ENCODE measurements at places on chromosomes 4 and X.

DNA sequence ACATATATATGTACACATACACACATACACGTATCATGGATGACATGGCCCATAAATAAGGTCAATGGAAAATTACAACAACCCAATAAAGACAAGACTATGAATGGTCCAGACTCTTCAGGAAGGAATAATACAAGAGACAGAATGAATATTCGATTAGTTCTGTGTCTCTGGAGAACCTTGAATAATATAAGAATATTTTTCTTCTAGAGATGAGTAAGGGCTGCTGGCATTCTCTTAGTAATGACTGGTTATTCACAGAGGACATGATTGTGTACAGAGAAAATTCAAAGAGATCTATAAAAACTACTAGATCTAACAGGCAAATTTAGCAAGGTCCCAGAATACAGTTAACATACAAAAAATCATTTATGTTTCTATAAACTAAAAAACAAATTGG, 23.3 kb downstream of the SPIN4 start:
- no peak for DNase-seq

- peak; percentile 32 for DNase-seq
Observed at GRCh38 chrX:67545893-67546495, 2.2 kb downstream of the AR start.

DNA sequence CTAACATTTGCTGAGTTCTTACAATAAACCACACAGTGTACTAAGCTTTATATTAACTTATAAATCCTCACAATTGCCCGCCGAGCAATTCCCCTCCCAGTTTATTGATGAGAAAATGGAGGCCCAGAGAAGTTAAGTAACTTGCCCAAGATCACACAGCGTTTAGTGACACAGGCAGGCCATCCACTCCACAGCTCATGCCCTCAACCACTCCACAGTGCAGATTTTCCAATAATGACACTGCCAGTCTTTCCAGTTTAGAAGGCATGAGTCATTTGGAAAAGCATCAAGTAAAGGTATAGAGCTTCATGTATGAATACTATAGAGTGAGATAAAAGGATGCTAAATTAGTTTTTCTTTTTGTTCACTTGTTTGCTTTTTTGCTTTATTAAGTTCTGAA, 208.5 kb downstream of the CAMK2D start:
- DNase-seq: no peak

GRCh38 chrX:129653971-129654651, 645 bp downstream of the APLN start:
- no peak for DNase-seq

DNA sequence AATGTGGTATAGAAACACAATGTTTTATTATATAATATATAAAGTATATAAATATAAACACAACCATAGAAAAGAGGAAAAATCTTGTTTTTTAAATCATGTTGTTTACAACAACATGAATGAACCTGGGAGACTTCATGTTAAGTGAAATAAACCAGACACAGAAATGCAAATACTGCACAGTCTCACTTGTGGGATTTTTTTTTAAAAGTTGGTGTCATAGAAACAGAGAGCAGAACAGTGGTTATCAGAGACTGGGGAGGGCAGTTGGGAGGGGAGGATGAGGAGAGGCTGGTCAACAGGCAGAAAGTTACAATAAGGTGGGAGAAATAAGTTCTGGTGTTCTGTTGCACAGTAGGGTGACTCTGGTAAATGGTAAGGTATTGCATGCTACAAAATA, 57.1 kb downstream of the FREM3 start:
- DNase-seq: no peak

- no peak for DNase-seq
Observed at GRCh38 chr4:54090804-54091623, 8.9 kb upstream of the GSX2 start.

GRCh38 chr4:47791965-47792364, 45.9 kb downstream of the CORIN start:
- no peak for DNase-seq

DNA sequence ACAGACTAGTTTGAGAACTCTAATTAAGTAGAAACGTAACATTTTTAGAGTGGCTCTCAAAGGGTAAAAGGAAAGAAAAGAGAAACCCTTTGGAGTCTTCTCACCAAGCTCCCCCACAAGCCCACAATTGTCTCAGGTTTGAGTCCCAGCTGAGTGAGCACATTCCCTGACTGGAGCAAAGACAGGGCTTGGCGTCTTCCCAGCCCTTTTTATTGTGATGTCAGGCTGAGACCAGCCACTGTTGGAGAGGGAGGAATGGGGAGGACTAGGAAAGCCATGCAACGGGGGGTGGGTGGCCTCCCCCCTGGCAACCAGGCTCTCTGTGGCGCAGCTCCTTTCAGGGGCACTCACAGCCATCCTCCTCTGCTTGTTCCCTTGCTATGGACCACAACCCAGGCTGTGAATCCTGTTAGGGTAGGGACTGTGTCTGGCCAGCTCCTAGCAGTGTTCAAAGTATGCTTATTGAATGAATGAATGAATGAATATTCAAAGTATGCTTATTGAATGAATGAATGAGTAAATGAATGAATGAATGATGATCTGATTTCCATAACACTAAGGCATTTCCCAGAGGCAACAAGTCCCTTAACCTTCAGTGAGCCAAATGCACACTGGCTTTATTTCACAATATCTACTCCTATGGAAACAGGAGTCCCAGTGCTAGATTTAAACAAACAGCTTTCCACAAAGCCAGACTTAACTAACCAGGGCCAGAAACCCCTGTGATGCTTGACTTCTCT, 413.3 kb downstream of the MID1IP1 start:
- DNase-seq: peak; percentile 10

GRCh38 chr4:152257601-152258066, 278.3 kb downstream of the FBXW7 start:
- DNase-seq: no peak

GRCh38 chr4:159079074-159079473, 23.8 kb upstream of the RAPGEF2 start:
- DNase-seq: no peak

DNA sequence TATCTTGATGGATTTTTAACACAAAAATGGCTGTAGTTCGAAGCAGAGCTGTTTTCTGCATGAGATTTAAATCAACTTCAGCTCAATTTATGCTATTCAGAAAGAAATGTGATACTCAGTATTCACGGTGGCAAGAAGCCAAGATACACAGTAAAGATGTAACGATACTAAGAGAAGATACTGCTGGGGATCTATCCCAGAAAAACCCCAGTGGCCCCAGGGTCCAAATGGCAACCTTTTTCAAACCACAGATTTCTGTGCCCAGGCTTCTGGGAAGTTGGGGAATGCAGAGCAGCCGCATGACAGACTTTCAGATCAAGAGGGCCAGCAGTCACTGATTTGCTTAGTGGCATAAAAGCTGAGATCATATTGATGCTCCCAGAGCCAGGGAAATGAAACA, 353.9 kb downstream of the AFF2 start:
- peak; percentile 19 for DNase-seq

DNA sequence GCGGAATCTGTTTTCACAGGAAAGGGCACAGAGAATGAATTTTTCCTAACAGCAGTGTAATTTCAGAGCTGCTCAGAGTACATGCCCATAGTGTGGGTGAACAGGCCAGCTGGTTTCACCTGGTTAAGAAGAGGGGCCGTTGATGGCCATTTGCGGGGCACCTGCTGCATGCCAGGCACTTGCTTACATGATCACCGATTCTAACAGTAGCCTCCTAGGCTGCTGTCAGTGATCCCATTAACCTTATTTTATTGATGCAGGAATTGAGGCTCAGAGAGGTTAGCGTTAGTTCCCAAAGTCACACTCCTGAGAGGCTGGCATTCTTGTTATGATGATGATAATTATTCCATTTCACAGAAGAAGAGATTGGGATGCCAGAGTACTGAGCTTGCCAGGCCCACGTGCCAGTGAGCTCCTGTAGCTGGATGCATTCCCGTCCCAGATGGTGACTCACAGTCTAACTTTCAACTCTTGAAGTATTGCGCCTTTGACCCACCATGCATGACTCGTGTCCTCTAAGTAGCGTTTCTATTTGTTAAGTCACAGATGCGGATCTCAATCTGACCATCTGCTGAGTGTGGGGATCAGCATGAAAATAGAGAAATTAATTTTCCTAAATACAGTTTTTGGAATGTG, 76.5 kb downstream of the PSAPL1 start:
- peak; percentile 87 for DNase-seq

GRCh38 chr4:102543030-102543928, 42.1 kb downstream of the NFKB1 start:
- no peak for DNase-seq

- no peak for DNase-seq
Observed at GRCh38 chr4:113248320-113248719, 198.9 kb downstream of the ANK2 start.

- no peak for DNase-seq
Observed at GRCh38 chrX:15425024-15425423, 40.8 kb upstream of the VEGFD start.

GRCh38 chr4:35697210-35697736, 547.0 kb downstream of the ARAP2 start:
- DNase-seq: no peak

- no peak for DNase-seq
Observed at GRCh38 chr4:40721730-40722171, 28.0 kb upstream of the NSUN7 start.

GRCh38 chr4:153652051-153652784, 31.9 kb upstream of the TLR2 start:
- no peak for DNase-seq

GRCh38 chr4:185825737-185826136, 13.7 kb upstream of the SORBS2 start:
- DNase-seq: no peak

DNA sequence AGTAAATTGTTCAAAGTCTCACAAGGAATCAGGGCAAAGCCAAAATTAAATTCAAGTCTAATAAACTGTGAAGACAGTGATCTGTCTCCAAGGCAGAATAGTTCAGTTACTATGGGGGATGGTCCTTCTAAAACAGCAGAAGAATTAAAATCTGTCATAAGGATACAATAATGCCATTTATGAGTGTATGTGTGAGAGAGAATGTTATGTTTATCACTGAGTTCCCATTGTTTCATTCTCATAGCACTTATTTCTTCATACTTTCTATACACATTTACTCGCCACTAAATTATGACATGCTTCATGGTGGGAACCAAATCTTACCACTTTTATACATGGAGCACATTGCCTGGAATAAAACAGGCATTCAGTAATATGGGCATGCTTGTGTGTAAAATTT, 102.5 kb downstream of the AMMECR1 start:
- DNase-seq: no peak

DNA sequence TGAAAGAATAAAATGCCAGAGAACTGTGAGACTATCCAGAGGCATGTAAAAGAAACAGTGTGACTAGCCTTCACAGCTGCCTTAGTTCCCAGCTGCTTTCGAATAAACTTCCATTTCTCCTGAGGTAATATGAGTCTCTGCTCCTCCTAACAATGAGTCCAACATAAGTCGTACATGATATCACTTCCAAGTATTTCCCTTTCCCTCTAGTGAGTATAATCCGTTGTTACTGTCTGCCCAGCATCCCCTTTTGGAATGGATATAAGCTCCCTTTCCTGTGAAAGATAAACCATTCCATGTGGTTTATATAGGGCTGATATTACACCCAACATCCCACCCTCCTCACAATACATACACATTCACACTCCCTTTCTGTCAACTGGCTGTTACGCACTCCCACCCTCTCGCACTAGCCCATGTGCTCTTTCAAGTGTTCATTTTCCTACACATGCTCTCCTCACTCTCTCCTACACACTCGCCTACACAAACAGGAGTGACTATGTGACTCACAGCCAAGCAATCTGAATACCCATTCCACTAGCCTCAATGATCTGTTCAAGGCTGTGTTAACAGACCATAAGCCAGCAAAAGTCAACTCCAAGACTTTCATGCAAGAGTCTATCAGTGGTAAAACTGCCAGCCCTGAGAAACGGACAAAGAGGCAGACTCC, 5.0 kb downstream of the NAF1 start:
- peak; percentile 72 for DNase-seq

- no peak for DNase-seq
Observed at GRCh38 chrX:133607419-133608348, 192.4 kb upstream of the GPC4 start.
